A172 (cell line): ENCODE measurements at places on chromosomes 7 and 10.

GRCh38 chr7:3569643-3570042 lies 268.6 kb downstream of the SDK1 start:
- no peak for DNase-seq

DNA sequence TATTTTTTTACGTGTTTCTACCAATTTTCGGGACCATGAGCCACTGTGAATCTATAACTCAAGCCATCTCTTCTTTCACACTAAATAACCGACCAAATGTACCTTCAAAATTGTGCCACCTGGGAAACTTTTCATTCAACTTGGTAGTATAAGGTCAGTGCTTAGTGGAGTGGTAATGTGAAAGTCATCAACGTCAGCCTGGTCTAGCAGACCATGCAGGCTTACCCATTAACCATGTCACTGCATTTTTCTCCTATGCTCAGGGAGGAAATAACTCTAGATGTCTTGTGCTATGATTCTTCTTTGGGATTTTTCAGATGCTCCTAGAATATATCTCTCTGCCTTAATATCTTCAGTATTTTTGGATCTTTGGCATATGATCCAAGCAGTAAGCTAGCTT lies 1075.4 kb upstream of the POT1 start:
- no peak for DNase-seq

GRCh38 chr7:112023786-112024185 lies 182.4 kb downstream of the DOCK4 start:
- no peak for DNase-seq

DNA sequence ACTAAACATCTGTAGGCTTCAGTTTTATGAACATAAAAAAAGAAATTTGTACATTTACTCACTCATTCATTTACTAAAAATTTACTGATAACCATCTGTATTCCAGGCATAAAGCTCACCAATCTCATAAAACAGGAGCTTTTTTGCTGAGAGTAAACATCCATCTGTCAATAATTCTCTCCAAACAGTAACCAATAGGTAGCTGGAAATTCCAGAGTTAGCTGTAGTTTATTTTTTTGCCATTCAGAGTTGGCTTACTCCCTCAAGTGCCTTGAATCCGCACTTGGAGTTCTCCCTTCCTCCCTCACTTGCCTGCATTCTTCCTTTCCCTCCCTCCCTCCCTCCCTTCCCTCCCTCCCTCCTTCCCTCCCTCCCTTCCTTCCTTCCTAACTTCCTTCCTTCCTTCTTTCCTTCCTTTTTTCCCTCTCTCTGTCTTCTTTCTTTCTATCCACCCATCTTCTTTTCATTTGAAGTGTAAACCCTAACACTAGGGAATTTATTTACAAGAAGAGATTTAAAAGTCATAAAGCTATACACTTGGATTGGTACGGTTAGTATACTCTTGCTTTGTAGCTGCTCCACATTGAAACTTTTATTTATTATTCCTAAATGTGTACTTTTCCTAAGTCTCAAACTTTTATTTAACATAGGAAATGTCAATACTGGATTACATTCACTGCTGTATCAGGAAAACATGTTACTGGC lies 44.6 kb upstream of the BICC1 start:
- no peak for DNase-seq

DNA sequence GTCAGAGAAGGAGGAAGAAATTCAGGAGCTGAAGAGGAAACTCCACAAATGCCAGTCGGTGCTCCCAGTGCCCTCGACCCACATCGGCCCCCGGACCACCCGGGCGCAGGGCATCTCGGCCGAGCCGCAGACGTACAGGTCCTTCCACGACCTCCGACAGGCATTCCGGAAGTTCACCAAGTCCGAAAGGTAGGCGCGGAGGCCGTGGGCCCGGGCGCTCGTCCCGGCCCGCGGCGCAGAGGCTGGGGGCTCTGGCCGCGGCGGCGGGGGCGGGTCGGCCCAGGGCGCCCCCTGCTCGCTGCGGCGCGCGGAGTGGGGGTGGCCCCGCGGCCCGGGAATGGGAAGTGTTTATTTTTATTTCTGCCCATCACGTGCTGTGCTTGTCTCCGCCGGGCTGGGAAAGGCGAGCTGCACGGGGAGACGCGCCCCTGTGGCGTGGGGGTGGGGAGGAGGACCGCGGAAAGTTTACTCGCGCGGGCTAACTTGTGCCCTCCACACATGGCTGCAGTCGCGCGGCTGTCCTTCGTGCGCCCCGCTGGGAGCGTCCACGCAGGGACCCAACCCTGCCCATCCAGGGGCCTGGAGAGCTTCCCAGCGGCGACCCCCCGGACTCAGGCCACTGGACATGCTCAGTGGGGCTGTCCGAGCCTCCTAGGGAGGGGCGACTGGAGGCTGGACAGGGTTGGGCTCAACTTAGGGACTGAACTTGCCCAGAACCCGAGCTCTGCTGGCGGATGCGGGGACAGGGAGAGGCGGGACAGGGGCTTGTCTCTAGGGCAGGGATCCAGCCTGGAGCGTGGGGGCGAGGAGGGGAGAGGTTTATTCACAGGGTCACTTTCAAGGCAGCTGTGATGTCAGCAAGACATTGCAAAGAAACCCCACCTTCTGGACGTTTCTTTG lies 82.6 kb upstream of the PRKG1 start:
- DNase-seq, result no peak

DNA sequence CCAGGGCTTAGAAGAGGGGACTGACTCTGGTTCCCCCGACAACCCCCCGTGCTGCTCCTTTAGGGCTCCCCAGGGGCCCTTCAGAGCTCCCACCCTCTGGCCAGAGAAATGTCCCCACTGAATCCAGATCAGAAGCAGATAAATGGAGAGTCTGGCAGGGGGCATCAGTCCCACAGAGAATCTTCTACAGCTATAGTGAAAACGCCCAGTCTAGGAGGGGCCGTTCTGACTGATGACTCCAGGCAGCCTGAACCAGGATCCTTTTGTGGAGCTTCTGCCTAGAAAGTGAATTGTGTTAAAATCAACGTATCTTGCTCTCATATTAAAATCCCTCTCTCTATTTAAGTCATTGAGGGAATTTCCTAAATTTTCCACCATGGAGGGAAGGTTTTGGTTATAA lies 471.4 kb downstream of the LRMDA start:
- DNase-seq, result no peak

- no peak for DNase-seq
Observed at GRCh38 chr10:2121929-2122328, 384.6 kb upstream of the ADARB2 start.

DNA sequence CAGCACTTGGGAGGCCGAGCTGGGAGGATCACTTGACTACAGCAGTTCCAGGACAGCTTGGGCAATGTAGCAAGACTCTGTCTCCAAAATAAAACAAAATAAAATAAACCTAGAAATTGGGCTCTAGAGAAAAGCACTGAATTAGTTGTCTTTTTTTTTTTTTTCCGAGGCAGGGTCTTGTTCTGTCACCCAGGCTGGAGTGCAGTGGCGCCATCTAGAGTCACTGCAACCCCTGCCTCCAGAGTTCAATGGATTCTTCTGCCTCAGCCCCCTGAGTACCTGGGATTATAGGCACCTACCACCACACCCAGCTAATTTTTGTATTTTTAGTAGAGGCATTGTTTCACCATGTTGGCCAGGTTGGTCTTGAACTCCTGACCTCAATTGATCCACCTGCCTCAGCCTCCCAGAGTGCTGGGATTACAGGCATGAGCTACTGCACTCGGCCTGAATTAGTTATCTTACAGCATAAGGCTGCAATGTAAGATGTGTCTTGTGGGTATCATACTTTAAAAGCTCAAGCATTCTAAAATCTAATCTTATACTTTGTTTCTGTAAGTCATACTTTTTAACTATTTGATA lies 12.8 kb downstream of the MEIG1 start:
- no peak for DNase-seq

DNA sequence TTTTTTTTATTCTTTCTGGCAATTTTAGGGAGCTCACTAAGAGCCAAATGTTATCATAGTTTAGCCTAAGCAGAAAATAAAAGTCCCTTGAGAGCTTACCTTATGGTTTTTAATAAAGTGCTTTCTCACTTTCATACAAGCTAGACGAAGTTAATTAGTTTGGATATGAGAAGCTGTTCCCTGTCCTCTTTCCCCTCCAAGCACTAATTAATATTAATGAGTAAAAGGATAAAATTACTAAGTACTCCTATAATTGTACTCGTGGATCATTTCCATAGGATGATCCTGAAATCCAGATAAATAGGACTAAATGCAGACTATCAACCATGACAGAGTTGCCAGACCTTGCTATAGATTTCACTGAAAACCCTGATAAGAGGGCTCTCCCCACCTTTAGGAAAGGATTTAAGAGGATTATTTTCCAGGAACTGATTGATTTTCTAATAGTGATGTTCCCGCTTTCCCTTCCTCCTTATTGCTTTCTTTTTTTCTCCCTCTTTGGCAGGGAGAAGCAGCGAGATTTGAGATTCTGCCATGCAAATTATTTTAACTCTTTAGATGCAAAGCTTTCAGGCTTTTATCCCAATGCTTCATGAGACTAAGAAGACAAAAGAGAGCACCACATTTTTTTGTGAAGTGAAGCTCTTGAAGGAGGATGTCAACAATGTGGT lies 58.3 kb upstream of the HECW1 start:
- DNase-seq, result no peak

GRCh38 chr10:52483587-52483986 lies 169.5 kb downstream of the DKK1 start:
- peak; percentile 75 for DNase-seq

- DNase-seq, result no peak
Observed at GRCh38 chr10:45104674-45105073, 104.0 kb downstream of the ZNF22 start.

GRCh38 chr7:68623030-68623429 lies 975.2 kb upstream of the AUTS2 start:
- DNase-seq, result no peak

DNA sequence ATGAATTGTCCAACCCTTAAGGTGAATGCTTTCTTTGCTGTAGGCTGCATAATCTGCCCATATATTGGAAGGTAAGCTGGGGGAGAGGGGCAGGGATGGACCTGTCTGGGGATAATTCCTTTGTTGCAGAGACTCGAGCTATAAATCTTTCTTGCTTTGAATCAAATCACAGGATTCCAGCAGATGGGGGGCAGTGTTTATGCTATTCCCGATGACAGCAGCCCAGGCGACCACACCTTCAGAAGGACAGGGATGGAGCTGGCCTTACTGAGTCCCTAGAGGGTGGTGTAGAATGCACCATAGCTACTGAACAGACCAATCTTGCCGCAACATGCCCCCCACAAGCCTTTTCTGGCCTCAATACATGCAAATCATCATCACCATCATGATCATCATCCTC lies 2.5 kb downstream of the PODXL start:
- no peak for DNase-seq

- DNase-seq, result no peak
Observed at GRCh38 chr10:70323697-70324338, 40.0 kb upstream of the NPFFR1 start.

DNA sequence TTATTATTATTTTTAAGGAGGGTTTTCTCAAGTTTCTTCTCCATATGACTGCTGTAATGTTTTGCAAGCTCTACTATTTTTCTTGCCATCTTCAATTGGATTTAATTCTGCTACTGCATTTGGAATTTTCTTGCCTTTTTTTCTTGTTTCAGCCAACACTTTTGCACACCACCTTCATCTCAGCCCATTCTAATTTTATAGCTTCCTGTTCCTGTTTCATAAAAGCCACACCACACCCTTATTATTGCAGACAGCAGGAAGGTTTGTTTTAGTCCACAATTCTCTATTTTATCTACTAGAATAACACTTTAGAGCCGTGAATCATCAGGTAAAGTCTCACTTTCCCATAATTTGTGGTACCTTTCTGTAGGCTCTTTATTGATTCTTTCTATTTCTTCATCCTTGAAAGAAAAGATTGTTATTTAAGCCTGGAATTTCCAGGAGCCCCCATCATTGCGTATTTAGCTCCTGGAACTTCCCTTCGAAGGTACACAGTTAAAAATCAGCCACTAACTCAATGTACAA lies 209.3 kb upstream of the TBX20 start:
- no peak for DNase-seq

DNA sequence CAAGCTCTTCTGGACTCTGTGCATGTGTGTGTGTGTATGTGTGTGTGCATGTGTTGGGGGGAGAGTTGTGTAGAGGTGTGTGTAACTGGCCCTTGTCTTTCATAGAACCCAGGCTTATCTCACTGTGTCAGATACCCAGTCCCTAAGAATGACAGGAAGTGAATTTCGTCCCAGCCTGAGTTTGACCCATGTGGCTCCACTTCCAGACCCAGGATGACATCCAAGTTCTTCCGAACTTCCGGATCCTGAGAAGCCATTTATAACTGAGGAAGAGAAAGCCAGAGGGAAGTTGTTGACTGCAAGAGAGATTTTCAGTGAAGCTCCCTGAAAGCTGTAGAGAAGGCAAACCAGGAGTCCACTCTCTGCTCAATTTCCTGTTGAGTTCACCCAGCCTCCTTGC lies 53.2 kb downstream of the ADRB1 start:
- no peak for DNase-seq

DNA sequence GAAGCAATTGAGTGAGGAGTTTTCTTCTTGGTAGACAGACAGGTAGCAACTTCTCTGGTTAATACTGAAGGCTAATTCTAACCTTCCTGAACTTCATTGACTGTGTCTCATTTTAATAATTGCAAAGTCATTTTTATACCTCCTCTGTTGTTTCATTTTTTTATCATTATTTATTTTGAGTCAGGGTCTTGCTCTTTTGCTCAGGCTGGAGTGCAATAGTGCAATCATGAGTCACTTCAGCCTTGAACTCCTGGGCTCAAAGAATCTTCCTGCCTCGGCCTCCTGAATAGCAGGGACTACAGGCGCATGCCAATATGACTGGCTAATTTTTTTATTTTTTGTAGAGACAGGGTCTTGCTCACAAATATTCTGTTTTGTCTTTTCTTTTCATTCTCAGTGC lies 45.4 kb downstream of the APBB1IP start:
- no peak for DNase-seq

GRCh38 chr7:131188367-131189339 lies 139.0 kb upstream of the MKLN1 start:
- peak; percentile 97 for DNase-seq

DNA sequence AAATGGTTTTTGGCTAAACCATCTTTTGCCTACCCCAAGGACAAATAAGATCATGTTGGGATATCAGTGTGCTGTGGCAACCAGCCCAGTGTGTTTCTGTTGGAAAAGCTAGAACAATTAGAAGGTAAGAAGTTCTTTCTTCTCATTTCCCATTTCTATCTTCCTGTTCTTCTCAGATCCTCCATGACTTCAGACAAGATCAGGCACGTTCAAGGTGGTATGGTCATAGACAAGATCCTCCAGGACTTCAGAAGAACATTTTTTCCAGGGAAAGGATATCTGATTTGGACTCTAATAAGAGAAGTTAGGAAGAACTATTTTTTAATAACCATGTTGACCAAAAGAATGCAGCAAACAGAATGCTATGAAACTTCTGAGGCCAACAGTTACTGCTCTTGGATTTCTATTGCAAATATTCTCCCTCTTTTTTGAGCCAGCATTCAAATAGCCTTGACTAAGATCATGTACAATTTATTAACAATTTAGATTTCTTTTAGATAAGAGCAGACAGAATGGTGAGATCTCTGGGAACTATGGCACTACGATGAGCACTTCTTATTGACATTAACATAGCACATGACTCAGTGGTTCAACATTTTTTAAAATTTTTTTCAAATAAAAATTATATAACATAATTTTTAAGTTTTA lies 15.9 kb downstream of the HYCC1 start:
- no peak for DNase-seq

- no peak for DNase-seq
Observed at GRCh38 chr7:66845379-66846095, 75.5 kb upstream of the TMEM248 start.

- DNase-seq, result no peak
Observed at GRCh38 chr7:25996006-25996408, 156.0 kb upstream of the NFE2L3 start.

- DNase-seq, result no peak
Observed at GRCh38 chr10:119355930-119356329, 148.6 kb downstream of the GRK5 start.
